Foreskin keratinocyte (primary cell): ENCODE measurements at places on chromosomes 12 and 14. TPM values are rescaled to one million over a fixed set of nuclear protein-coding genes. Genes with fewer than 3 reads are reported as not detected.

RPS6KL1 gene
- 2.8 and 3.1 TPM in 2 replicates for total RNA-seq

OTOGL gene
- not detected in 2 replicates for total RNA-seq

ERP27 gene
- total RNA-seq = 0.07 TPM in 2 replicates

DNA sequence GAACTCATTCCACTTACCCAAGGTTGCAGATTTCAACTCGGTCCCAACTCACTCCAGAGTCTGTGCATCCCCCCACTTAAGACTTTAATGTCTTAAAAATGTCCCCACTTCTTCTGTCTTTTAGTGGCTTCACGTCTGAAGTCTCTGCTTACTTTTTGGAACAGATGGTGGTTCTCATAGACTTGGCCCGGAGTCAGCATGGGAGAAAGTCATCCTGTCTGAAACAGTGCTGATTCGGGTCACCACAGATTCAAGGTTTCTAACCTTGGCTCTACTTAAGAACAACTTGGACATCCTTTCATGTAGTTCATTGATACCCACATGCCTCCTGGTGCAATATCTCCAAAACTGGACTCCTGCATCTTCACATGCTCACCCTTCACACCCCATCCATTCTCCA is 26.0 kb downstream of the CHST11 start:
- no peak for DNase-seq

- DNase-seq = no peak
These were observed 9.6 kb upstream of the SERPINA11 start for GRCh38 chr14:94462219-94462551.

DNA sequence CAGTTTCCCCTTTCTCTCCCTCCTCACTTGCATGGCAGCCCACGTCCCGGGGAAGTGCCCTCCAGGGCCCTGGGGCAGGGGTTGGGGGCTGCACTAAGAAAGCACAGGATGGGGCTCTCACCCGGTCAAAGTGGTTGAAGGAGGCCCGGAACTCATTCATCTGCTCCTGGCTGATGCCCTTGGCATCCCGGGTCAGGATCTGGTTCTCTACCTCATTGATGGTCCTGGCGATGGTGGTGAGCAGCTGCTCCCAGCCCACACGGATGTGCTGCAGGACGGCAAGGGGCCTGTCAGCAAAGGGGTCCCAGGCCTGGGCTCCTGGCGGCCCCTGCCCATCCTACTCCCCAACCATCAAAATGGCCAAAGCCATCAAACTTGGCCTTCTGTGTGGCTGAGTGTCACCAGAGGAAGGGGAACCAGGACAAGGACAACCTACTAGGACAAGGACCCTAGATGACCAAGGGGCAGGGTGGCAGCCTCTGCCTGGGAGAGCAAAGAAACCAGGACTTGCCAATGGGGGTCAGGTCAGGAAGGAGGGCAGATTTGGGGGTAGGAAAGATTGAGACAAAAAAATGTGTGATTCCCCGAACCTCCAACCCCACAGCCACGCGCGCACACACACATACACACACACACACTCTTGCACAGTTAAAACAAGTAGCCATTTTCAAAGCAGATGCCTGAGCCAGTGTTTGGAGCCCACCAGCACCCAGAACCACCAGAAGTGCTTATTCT is 87.1 kb upstream of the ZFP36L1 start:
- DNase-seq = no peak

DNA sequence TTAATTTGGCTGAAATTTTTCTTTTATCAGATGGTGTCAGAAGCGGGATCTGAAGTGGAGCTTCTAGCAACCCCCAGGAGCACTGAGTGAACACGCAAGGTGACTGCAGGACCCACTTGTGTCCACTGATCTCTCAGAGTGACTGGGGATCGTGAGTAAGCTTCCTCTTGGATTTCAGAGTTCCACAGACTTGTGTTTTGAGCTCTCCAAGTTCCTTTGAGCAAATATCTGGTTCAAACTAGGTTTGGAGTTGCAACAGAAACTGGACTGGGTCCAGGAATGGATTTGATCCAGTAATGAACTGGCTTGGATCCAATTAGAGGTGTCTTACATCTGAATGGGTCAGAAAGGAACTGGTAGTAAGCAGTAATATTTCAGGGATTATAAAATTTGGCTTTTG is 24.7 kb upstream of the B4GALNT1 start:
- peak; percentile 10 for DNase-seq

DNA sequence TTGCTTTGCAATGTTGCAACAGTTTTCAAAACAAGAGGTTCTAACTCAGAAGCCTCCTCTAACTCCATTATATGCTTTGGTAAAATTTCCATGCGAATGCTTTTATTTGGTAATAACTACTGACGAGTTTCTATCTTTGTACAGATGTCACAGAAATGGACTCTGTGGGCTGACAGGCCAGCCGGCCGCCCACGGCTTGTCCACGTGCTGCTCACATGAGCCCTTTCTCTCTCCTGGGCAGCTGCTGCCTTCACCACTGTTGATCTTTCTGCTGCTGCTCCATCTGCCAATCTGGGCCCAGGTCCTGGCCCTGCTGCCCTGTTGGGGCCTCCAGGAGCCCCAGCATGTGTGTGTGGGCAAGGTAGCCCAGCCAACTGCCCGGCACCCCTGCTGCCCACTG is 168.2 kb upstream of the TMEM132C start:
- no peak for DNase-seq
